Bone marrow (tissue), 2 donors: ENCODE measurements at places on chromosomes 11 and 22.

- DNase-seq = no peak
Measured at GRCh38 chr11:113974741-113975470, at the start of gene HTR3A. HTR3A (plus strand) TSS chr11:113975108; CDS start chr11:113975326, 218 bp downstream.

- no peak for DNase-seq
Measured at GRCh38 chr22:32926600-32926999, 125.1 kb downstream of the TIMP3 start.

DNA sequence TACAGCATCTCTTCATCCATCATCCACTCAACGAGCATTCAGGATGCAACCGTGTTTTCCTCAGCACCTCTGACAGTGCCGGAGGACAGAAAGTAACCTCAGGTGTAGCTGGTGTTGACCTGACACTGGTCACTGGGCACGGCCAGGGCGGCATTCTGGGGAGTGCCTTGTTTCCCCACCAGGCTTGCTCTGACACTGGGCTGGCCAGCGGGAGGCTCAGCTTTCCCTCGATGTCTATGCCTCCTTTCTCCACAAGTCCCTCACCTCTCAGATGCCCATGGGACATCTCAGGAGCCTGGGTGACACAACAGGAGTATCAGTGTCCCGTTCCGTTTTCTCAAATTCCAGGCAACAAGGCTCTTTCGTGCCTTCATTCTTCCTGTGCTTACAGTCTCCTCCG lies 28.9 kb downstream of the CD6 start:
- DNase-seq = no peak

DNA sequence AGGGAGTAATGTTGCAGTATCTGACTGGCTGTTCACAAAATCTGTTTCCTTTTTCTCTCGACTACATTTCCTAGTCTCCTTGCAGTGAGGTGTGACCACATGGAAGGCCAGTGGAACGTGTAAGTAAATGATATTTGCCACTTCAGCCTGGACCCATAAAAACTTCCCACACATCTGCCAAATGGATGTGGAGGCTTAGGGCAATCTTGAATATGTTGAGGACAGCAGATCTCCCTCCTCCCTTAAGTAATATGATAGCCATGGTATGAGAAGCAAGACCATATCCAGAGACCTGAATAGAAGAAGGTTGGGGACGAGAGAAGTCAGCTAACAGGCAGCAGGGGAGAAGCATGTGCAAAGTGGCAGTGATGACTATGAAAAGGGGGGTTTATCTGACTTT lies 33.0 kb upstream of the C11orf87 start:
- DNase-seq = no peak

DNA sequence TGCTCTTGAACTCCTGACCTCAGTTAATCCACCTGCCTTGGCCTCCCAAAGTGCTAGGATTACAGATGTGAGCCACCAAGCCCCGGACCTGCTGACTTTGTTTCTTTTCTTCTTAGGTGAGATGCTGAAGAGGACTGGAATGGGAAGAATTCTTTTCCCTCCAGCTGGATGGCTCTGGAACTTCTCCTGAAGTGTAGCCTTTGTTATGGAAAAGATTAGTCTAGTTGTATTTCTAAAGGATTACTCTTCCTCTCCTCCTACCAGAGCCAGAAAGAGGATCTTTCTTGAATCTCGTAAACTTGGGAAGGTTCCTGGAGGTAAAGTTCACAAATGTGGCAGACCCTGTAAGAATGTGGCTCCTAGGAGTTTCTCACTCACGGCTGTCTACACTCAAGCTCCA lies 95.4 kb upstream of the LARGE1 start:
- no peak for DNase-seq

GRCh38 chr11:112161012-112161411 lies 2.9 kb downstream of the IL18 start:
- no peak for DNase-seq

DNA sequence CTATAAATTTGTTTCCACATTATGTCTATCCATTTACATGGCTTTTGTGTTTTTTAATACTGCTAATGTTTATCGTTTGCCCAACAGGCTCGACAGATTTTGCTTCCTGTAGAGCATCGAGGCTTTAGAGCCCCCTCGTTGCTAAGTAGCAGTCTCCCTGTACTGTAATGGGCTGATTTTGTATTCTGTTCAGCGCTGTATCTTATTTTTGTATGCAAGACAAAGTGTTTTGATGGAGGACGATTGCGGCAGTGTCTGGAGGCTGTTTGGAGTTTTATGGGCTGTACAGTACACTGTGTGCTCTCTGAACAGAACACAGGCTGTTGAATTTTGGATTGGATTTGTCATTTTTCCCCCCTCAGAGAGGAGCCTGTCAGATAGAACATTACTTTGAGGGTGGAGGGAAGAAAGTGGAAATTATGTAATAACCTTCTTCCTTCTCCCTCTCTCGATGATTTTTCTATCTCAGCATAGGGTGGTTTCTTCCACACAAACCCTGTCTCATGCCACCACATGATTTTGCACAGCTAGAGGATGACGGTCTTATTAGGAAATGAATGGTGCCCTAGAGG lies 104.4 kb downstream of the ZBTB16 start:
- DNase-seq = no peak

- DNase-seq = no peak
Measured at GRCh38 chr11:28596816-28597215, 488.6 kb downstream of the METTL15 start.
